ENCODE measurements at places on chromosomes 5 and 9.

DNA sequence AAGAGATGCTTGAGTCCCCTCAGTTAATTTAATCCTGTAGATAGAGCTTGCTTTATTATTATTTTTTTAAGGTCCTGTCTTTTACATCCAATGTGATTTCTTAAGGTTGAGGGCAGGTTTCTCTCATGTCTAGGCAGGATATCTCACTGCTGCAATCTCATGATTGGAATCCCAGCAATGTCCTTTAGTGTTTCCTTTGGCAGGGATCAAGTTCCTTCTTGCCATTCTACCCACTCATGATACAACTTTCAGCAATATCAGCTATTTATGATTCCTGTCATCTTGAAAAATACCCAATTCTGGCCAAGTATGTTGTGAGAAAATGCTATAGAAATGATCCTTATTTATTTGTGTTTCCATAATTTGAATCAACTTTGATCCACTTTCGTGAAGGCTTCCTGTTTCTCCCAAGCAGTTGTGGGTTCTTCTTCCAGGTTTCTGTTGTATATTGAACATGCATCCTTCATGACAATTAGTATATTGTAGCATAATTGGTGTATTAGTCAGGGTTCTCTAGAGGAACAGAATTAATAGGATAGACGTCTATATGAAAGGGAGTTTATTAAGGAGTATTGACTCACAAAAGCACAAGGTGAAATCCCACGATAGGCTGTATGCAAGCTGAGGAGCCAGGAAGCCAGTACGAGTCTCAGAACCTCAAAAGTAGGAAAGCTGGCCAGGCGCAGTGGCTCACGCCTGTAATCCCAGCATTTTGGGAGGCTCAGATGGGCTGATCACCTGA lies 18.4 kb upstream of the VPS13A start:
- no peak for DNase-seq

- DNase-seq, result no peak
Observed at GRCh38 chr9:120642129-120642770, 62.3 kb upstream of the CDK5RAP2 start.

GRCh38 chr5:149015561-149015960 lies 47.3 kb downstream of the SH3TC2 start:
- no peak for DNase-seq

DNA sequence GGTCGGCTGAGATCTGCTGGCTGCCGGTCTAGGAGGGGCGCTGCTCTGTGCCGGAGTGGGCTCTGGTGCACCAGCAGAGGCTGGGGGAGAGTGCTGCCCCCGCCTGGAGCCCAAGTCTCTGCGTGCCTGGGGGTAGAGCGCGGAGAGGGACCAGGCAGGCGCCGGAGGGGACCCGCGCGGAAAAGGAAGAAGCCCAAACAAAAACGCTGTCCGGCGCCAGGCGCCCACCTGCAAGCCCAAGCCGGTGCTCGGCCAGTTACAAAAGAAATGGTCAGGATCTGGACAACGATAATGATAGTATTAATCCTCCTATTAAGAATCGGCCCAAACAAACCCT lies 571 bp upstream of the S1PR3 start:
- DNase-seq, result no peak

DNA sequence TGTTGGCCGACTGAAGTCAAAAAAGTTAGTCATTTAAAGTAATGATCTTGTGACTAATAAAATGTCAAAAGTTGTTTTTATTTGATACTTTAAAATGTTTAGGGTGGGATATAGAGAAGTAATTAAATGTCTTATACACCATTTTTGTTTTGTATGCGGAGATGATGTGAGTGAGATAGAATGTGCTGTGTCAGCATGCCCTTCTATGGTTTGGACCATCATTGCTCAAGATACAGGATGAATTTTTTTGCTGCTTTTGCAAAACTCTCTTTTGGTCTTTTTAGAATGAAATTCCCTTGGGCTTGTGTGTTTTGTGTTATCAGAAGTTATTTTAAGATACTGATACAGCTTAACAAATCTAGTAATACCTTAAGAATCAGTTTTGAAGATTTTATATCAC lies 12.5 kb downstream of the SRFBP1 start:
- DNase-seq, result no peak

GRCh38 chr9:106880863-106881262 lies 17.9 kb downstream of the ZNF462 start:
- DNase-seq, result no peak

DNA sequence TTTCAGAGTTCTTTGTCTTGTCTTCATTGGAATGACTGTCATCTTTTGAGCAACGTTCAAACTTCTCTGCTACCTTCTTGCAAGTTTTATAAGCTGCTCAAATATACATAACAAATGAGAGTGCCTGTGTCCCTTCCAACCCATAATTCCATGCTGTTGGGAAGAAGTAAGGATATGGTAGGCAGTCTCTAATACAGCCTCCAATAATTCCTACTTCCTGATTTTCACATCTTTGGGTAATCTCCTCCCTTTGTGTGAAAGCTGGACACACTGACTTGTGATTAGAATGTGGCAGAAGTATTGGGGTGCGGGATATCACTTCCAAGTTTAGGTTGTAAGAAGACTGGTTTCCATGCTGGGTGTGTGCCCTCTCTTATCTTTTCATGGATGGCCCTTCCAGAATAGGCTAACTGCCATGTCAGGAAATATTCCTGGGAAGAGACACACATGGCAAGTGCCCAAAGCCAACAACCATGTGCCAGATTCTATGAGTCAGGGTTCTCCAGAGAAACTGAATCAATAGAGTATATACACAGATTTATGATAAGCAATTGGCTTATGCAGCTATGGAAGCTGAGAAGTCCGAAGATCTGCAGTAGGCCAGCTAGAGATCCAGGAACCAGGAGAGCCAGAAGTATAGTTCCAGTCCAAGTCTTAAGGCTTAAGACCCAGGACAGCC lies 531.3 kb downstream of the NTRK2 start:
- DNase-seq, result no peak

- DNase-seq, result no peak
Observed at GRCh38 chr9:84677080-84677479, 7.6 kb downstream of the NTRK2 start.

DNA sequence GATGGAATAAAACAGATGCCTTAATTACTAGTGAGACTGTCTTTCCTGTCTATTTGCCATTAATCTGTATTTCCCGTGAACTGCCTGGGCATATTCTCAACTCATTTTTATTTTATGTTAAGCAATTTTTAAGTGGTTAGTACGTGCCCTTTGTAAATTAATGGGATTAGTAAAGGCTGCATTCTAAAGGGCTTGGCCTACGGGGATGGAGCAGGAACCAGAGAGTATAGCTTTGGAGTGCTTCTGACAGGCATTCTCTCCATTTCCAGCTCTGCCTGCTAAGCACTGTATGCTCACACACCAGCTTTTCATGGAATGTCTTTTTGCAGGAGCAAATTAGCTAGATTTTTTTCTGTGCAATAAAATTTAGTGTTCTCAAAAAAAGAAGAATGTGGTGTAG lies 241.2 kb downstream of the MCTP1 start:
- no peak for DNase-seq

- no peak for DNase-seq
Observed at GRCh38 chr5:166178411-166179080, 2112.9 kb upstream of the WWC1 start.

- no peak for DNase-seq
Observed at GRCh38 chr9:117779760-117780159, 75.6 kb downstream of the TLR4 start.

GRCh38 chr5:122101636-122102285 lies 23.7 kb upstream of the LOX start:
- no peak for DNase-seq

DNA sequence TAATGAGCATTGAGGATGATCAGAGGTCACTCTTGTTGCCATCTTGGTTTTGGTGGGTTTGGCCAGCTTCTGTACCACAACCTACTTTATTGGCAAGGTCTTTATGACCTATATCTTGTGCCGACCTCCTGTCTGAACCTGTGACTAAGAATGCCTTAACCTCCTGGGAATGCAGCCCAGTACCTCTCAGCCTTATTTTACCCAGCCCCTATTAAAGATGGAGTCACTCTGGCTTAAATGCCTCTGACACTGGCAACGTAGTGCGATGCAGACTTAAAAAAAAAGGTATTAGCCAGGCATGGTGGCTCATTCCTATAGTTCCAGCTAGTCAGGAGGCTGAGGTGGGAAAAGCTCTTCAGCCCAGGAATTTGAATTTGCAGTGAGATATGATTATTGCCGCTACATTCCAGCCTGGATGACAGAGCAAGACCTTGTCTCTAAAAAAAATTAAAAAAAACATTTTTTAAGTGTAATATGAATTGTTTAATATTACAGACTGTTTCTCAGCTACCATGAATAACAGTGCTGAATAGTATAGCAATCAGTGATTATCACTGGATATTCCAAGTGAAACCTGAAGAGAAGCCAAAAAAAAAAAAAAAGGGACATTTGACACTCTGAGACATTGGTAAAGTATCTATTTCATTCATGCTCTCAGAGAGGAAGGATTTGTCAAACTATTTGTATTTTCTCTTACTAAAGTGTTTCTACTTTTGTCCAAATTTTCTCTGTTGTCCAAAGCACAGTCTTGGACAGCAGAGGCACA lies 18.3 kb upstream of the STOM start:
- no peak for DNase-seq

GRCh38 chr9:127921557-127922120 lies 4.8 kb upstream of the ST6GALNAC4 start:
- DNase-seq, result no peak

DNA sequence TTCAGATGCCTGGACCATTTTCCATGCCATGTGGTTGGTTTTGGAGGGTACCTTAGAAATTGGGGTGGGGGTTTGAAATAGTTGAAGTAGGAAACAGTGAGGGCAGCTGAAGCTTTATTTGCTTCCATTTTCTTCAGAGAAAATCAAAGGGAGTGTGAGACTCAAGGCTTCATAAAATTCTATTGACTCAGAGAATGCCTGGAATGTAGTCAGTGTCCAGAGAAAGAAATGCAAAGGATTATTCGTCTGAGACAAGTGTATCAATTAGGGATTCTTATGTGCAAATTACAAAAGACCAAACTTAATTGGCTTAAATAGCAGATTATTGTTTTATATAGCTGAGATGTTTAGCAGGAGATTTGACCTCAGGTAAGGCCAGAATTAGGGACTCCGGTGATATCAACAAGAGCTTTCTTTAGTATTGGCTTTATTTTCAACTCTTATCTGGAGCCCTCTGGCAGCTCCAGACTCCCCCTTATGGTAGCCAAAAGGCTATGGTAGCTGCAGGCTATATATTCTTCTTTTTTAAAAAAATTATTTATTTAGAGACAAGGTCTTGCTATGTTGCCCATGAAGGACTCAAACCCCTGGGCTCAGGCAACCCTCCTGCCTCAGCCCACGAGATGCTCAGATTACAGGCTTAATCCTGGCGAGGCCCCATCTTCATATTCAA lies 38.9 kb downstream of the PTTG1 start:
- DNase-seq, result no peak

DNA sequence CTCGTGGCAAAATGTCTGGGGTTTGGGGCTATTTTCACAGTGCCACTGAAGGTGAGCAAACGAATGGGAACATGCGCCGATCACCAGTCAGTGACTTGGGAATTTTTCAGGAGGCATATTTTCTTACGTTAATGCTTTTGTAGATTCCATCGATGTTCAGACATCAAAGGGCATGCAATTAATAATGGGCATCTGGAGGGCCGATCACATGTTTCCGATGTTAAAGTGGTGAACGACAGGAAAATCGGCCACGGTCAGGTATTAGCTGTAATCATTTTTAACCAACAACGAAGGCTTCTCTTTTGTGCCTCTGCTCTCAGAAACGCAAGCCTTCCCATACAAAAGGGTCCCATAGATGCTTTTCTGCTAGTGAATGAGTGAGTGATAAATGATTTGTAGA lies 155.0 kb upstream of the PITX1 start:
- no peak for DNase-seq

DNA sequence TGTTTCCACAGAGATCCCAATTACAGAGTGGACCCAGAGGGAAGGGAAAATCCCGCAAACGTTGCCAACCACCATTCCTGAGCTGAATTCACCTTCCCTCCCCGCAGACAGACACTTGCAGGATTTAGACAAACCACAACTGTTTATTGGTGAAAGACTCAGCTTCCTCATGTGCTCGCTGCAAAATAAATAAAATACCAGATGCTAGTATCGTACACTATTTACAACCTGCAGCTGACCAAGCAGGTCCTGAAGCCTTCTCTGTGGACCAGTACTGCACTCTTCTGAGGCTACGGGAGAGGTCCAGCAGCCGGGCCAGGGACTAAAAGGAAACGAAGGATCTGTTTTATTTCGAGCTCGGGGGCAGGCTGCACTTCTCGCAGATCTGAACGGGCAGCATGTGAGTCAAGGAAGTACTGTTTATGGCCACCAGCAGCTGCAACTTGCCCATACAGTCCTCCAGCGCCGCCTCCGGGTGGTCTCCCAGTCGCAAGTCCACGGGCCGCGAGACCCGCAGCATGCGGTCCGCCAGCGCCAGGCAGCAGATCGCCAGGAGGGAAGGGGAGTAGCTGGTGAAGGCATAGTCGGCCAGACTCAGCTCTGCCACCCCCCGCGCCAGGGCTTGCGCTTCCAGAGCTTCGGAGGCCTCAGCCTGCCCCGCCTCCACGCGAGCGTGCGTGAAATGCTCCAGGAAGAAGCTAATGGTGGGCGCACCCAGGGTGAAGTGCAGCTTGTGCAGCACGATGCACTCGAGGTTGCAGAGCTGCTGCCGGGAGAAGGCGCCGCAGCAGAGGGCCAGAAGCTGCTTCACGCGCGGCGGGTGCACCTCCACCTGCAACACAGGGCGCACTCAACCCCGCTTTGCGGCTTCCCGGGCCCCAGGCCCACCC lies 2.1 kb downstream of the CCNO start:
- DNase-seq, result no peak

GRCh38 chr5:151509231-151509630 lies 61.8 kb downstream of the SLC36A1 start:
- no peak for DNase-seq

DNA sequence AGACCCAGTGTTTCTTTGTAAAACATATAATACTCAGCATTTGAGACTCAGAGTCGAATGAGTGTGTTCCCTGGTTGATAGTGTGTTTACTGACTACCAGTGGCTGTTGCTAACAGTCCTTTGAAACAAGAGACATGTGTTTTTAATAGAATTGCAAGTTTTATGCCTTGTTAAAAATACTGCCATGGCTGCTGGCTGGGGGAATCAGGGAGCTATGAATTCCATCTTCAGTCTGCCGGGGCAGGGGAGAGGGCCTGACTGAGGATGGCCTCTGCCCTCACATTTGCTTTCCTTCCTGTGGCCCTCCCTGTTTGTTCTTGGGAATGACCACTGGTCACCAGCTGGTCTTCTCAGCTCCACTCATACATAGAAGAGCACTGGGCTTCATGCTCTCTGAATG lies 63.8 kb downstream of the PDZD2 start:
- no peak for DNase-seq

DNA sequence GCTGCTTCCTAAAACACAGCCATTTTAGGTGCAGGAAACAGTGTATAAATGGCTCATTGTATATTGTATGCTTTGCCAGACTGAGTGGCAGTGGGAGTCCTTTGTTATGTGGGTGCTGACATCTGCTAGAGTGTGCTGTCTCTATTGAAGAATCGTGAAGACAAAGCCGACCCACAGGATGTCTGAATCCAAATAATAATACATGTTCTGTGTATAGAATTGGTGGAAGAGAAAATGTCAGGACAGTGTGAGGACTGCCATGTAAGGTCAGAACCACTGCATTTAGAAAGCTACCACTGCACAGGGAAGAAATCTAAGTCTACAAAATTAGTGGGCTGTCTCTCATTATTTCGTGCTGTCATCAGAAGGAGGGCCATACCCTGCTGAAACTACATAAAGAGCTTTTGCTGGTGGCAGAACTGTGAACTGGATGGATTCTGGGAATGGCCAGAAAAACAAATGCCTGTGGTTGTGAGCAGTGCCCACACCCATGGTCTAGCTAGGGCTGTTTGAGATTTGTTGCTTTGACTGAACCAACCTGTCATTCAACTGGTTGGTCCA lies 2.5 kb downstream of the IL7R start:
- no peak for DNase-seq

All from NCI-H187 (cell line).